ENCODE measurements at places on chromosomes 4 and X.

DNA sequence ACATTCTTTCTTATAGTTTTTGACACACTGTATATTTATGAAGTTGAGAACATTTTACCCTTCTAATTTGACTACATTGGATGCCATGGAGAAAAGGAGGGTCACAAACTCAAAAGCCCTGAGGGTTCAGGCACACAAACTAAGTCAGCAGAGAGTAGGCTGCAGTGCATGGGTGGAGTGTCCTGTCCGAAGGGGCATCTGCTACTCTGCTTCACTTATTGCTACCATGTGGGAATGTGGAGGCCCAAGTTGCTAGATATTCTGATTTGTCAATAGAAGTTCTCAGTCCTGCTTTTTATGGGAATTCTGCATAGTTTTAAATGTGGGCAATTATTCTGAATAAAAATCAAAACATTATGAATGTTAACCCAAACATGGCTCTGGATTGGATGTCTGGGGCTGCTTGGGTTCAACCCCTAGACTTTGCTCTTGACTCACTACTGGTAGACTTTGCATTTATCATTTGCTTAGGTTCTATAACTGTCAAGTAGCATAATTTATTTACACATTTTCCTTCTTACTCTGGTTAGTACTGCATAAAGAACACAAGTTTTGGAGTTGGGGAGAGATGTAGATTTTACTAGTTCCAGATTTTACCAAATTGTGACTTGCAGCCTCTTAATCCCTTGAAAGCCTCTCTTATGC, 255.1 kb downstream of the SPRY1 start:
- no peak for DNase-seq

DNA sequence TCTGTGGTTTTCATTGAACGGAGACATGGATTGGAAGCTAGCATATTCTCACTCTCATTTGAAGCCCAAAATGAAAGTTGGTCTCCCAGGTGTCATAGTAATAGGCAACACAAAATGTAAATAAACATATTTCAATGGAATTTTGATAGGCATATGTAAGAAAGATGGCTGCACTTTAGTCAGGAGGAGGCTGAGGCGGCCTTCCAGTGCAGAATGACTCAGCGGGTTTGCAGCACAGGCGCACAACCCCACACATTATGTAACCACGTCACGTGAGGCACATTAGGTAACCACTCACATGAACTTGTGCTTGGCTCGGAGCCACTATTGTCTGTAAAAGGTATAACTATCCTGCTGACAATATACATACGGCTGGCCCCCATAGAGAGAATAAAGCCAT, 381.7 kb downstream of the GPAT3 start:
- no peak for DNase-seq

- no peak for DNase-seq
Measured at GRCh38 chr4:111274486-111274885, 651.6 kb upstream of the PITX2 start.

DNA sequence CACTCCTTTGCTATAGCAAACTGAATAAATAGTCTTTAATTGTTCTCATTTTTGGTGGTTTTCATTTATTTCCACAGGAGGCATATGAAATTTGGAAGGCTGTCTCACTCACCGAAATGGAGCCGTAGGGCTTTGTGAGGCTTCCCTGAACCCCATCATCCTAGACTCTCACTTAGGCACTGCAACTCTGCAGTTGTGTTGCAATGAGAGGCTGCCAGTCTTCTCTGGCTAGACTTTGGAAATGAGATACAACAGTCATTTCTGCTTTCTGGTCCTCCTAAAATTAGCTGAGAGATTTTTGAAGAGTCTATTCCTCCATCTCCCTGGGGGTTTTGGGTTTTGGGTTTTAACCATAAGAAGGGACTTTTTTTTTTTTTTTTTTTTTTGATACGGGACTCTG, 146.5 kb downstream of the SH3BGRL start:
- DNase-seq, result no peak

DNA sequence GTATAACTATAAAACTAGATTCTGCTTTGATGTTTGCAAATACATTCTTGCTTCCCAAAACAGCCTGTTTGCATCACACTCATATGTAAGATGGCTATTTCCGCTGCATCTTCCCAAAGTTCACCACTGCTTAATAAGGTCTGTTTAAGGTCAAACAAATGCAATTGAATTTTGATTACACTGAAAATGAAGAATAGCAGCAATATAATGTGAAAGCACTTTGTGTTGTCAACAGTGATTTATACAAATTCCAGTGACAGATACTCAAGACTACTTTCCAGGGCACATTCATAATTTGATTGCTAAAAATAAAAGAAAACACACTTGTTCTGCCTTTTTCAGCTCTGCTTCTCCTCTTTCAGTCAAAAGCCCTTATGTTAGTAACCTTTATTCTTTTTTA, 8.1 kb upstream of the PGAM4 start:
- no peak for DNase-seq

Measured in NCI-H774 (cell line).